Activated T-cell treated with anti-CD3 and anti-CD28 coated beads, Interleukin-2, amount 50 U/mL, for 72 hours (primary cell): ENCODE measurements at places on chromosomes 2 and 18. TPM values are rescaled to one million over a fixed set of nuclear protein-coding genes. Genes with fewer than 3 reads are reported as not detected.

DNA sequence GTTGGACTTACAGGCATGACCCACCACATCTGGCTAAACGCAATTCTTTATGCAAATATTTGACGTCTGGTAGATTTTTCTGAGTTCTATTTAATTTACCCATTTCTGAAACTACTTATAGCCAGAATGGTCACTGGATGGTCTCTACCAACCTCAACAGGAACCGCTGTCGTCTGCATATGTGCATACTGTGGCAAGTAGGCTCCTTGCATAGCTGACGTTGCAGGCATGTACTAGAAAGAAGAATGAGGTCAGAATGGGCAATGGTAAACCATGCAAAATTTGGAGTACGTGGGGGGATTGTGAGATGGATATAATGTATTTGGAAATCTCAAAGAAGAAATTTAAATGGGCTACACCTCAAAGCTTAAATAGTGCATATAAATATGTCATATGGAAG is 77.1 kb upstream of the ITGB6 start:
- H3K4me1 ChIP-seq: peaks cover 38% of the 10 kb centered on the region
- no peak for DNase-seq
- no peak overlapping the region for H3K4me3 ChIP-seq
- H3K36me3 ChIP-seq: peaks cover 27% of the 10 kb centered on the region
- no peaks in the 10 kb centered on the region for H3K27me3 ChIP-seq

DNA sequence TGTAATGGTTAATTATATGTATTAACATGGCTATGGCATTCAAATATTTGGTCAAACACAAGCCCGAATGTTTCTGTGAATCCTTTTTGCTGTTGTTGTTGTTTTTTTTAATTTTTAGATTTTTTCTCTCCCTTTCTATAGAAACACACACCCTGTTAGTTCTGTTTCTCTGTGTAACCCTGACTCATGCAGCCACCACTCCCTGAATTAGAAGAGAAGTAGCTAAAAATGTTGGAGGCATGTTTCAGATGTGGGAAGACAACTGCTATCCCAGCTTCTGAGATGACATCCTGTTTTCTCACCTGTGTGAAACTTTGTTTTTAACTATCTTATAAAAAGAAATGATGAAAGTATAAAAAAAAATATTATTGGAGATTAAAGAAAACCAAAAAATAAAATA is 219.6 kb upstream of the RGPD4 start:
- H3K4me3 ChIP-seq: no peak overlapping the region
- H3K27me3 ChIP-seq: no peaks in the 10 kb centered on the region
- H3K36me3 ChIP-seq: no peaks in the 10 kb centered on the region
- H3K27ac ChIP-seq: no peak overlapping the region
- no peaks in the 10 kb centered on the region for H3K4me1 ChIP-seq

DNA sequence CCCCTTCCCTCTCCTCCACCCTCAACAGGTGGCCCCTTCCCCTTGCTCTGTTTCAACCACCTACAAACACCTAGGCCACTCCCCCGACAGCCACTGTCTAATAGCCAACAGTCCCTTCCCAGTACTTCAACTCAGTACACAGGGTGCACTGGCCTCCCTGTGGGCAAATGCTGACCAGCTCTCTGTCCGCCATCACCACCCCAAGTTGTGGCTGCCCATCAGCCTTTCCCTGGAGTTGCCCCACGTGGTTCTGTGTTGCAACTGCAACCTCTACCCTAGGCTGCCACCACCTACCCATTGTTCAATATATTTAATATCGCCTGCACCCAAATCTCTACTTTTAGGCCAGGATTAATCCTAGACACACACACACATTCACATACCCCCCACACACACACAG is 173.5 kb downstream of the MREG start:
- H3K27ac ChIP-seq: no peak overlapping the region
- no peaks in the 10 kb centered on the region for H3K4me1 ChIP-seq
- H3K36me3 ChIP-seq: no peaks in the 10 kb centered on the region
- no peak for DNase-seq
- no peak overlapping the region for H3K4me3 ChIP-seq
- H3K27me3 ChIP-seq: peaks cover 7% of the 10 kb centered on the region

Gene FAP
- not detected for total RNA-seq

Gene CTAGE1
- not detected for total RNA-seq

Gene SERPINB8
- 28.8 TPM for total RNA-seq
